Esophagus muscularis mucosa (tissue), 4 donors: ENCODE measurements at places on chromosomes 13 and 19. TPM values are rescaled to one million over a fixed set of nuclear protein-coding genes. Genes with fewer than 3 reads are reported as not detected.

BEST2 gene
- total RNA-seq = not detected

LILRA1 gene
- total RNA-seq = 0.52 TPM

AMER2 gene
- total RNA-seq = under 0.01 TPM

TSC22D1 gene
- 199 TPM for total RNA-seq

CLEC17A gene
- total RNA-seq = not detected

GRCh38 chr13:75847588-75847987 is 211.5 kb downstream of the LMO7 start:
- H3K4me1 ChIP-seq = no peaks in the 10 kb centered on the region
- no peak overlapping the region for H3K27ac ChIP-seq
- no peak for DNase-seq
- H3K36me3 ChIP-seq = peaks cover 45% of the 10 kb centered on the region

DNA sequence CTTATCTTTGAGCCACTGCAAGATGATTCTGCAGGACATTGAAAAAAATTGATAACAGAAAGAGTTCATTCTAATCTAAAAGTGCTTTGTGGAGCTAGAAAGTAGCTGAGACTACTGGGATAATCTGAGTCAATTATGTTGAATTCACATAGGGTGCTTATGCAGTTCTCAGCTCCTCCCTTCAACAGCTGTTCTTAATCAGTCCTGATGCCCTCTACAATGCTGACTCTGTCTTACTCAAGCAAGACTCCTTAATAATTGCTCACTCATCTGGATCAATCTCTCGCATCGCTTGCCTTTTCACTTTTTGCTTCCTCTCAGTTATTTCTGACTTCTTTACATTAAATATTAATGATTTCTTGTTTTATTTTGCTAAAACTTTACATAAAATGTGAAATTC is 182.1 kb downstream of the PCDH17 start:
- no peak overlapping the region for H3K27ac ChIP-seq
- H3K36me3 ChIP-seq = no peaks in the 10 kb centered on the region
- DNase-seq = no peak
- no peak overlapping the region for H3K4me3 ChIP-seq
